ELR (cell line): ENCODE measurements at places on chromosomes 1 and 21.
A peak's percentile ranks its signal among the peaks of the same experiment; 100 is the strongest.

DNA sequence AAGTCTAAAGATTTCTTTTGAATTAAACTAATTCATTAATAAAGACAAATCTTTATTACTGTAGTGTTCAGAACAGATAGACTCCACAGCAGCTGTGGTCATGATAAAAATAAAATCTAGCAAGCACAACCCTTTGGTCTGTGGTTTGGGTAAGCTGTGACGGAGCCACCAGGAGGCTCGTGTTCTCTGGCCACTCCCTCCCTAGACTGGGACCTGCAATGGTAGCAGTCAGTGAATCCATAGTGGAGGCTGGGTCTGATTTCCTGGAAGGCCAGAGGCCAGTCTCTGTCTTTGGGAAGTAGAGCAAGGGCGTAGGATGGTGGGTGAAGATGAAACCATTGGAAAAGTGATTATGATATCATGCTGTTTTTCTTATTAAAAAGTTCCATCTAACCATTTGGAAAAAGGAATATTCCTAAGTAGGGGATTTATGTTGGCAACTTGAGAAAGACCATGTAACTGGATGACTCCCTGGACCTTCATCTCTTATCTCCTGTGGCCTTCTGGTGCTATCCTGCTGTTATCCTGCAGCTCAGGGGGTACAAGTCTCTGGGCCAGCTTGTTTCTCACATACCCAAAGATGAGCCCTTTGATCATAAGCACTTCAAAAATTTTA, 39.0 kb downstream of the TENT5C start:
- DNase-seq, result no peak

DNA sequence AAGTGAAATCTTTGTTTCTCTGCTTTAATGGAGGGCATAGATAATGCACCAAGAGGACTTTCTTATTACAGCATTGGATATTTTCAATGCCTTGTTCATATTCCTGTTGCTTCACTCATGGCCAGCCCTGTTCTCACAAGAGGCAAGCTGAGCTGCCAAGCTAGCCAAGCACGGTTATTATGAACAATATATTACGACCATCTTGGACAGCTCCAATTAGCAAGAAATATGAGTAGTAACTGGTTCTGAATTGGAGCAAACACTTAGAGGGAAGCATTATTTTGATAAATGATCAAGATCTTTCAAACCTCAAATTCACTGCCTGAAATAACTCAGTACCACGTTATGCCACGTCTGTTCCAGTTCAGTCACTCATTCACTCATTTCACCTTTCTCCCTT, 159.8 kb downstream of the SETD4 start:
- no peak for DNase-seq

DNA sequence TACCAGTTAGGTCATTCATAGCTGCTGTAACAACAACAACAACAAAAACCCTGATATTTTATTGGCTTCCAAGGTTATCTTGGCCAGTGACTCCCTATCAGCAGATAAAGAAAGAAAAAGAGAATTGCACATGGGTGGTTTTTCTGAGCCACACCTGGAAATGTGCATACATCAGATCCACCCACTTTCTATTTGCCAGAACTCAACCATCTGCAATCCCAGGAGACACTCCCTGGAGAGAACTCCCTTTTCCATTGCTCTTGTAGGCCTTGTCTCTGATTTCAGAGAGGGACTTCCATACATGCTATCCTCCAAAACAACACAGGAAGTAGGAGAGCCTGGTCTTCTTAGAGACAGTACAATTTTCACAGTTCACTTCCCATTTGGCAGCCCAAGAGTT, 74.9 kb upstream of the ZC3H11B start:
- DNase-seq, result no peak

DNA sequence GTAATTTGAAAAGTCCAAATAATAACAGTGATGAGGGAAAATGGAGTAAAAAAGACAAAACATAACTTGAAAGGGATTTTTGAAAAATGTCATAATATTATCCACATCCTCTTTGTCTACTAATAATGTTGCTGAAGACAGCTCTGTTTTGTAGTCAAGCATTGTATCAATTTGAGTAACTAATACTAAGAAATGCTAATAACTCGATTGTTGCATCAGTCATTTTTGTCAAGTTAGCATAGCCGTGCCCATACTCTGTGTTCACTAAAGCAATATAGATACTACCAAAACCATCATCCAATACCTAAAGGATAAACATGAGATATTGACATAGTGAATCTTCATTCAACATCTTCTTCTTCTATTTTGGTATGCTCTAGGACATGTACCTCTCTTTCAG, 17.3 kb downstream of the PDC start:
- DNase-seq, result no peak

DNA sequence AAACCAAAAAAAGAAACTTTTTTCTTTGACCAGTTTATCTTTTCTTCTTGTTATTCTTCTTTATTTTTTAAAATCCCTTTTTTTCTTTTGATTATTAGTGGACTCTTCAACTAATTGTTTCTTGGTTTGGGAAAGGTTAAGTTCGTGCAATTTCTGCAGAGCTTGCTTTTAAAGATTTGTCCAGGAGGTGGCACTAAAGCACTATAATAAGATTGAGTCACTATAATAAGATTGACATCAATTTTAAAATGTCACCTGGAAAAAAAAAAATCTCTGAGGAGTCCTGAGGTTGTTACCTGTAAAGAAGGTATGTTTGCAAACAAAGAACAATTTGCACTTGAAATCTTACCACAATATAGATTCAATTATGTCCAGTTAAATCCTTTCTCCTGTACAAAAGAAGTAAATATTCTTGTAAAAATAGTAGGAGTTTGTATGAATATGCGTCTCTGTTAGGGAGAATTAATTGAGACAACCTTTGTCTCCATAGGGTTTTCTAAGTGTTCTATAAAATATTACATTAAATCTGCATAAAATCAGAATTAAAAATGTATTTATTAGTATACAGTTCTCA, 166.7 kb downstream of the ADGRL4 start:
- peak; percentile 67 for DNase-seq

DNA sequence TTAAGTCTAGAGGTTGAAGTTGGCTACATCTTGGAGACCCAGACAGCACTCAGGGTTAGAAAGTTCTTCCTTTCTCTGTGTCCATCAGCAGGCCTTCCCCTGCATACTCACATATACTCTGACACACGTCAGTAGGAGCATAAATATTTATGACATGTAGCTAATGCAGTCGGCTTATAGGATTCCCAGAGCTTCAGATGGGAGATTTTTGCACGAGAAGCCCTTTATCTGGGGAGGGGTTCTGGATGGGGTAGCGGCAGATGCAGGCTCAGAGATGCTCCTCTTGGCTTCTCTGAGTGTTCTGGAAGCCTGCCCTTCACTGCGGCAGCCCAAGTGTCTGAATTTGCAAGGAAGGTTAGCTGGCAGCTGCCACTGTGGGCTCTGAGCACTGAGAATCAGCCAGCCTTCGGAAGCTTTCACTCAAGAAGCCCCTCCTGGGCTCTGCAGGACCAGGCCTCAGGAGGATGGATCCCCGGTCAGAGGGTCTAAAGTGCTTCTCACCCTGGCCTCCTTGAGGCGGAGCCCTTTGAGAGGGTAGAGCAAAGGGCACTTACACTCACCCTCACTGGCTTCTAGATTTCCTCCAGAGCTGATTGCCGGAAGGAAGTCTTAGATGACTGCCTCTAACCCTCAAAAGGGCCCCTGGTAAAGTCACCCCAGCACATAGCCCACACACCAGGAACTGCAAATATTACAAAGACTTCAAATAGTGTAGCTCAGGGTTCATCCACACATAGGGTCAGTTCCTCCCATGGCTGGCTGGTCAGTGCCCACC, 68.1 kb upstream of the NFASC start:
- DNase-seq, result no peak

DNA sequence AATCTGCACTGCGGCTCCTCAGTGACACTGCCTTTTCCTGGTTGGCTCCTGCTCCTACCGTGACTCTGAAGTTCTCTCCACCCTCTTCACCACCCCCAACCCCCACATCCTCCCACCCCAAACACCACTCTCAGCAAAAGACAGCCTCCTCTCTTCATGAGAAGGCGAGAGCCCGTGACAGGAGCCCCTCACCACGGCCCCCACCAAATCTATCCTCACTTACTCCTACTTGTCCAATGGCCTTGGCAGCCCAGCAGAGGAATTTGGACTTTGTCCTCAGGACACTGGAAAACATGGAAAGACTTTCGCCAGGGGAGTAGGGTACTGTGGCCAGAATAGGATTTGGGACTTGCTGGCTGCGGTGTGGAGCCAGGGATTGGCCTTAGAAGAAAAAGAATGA, 6.9 kb downstream of the TMEM125 start:
- DNase-seq, result no peak

- DNase-seq, result peak; percentile 95
Measured at GRCh38 chr1:8661185-8662110, 156.0 kb downstream of the RERE start.

DNA sequence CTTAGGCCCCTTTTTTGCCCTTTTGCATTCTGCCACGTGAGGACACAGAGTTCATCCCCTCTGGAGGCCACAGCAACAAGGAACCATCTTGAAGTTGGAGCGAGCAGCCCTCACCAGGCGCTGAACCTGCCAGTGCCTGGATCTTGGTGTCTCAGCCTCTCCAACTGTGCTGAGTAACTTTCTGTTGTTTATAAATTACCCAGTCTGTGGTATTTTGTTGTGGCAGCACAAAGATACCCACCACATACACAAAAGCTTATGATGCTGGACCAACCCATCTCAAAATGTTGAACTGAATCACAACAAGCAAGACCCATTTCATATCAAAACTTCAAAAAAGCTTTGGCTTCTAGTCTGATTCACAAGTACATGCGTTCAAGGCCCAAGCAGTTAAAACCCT, 649.9 kb downstream of the KIF26B start:
- no peak for DNase-seq

DNA sequence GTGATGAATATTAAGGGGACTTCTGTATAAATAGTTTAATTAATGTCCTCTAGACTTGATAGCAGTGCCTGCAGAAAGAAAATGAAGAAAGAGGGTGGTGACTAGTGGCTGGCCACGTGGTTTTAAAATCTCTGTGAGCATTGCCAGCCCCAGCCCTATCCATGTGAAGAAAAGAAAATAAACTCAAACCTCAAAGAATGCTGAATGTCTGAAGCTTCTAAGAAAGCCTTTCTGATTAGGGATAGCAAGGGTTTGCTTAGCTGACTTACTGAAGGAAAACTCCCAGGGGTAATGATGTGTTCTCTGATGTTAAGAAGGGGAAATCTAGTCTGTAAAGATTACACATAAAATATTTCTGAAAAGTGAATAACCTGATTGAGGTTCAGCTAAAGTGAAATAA, 31.8 kb downstream of the ADGRL2 start:
- DNase-seq, result no peak

DNA sequence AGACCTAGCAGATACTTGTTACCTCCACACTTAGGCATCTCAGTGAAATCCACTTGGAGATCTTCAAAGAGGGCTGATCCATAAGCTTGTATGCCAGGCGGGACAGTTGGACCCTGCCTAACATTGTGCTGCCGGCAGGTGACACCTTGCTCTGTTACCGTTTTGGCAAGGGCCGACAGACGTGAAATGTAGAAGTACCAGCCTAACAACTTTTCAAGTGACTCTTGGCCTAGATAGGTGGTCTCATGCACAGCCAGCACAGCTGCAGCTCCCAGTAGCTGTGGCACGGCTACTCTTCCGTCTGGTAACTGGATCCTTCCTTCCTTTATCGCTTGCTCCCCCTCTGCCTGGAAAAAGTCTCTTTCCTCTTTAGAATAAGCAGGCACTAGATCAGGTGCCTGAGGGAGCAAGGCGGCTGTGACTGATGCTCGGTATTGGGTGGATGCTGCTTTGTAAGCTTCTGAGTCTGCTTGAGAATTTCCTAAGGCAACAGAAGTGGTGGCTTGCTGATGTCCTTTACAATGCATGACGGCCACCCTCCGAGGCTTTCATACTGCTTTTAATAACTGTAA, 713.5 kb downstream of the AMY1C start:
- no peak for DNase-seq

- peak; percentile 83 for DNase-seq
Measured at GRCh38 chr1:159091607-159092031, 15.1 kb upstream of the AIM2 start.

DNA sequence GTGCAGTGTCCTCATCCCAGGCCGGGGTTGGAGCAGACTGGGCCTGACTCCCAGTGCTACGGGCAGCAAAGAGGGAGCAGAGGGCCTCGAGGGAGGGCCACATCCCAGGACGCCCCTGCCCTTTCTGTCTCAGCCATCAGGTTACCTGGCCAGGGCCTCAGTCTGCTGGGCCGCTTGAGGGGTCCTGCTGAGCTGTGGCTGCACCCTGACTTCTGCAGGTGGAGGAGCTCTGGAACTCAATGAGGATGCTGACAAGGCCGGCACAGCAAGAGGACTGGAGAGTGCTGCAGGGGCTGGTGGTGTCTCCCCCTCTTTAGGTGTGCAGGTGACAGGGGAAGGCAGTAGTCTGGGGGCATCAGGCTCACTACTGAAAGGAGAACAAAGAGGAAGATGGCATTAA, 3.3 kb downstream of the ZNF692 start:
- no peak for DNase-seq

GRCh38 chr1:51320967-51321923, 9.1 kb downstream of the TTC39A start:
- no peak for DNase-seq

DNA sequence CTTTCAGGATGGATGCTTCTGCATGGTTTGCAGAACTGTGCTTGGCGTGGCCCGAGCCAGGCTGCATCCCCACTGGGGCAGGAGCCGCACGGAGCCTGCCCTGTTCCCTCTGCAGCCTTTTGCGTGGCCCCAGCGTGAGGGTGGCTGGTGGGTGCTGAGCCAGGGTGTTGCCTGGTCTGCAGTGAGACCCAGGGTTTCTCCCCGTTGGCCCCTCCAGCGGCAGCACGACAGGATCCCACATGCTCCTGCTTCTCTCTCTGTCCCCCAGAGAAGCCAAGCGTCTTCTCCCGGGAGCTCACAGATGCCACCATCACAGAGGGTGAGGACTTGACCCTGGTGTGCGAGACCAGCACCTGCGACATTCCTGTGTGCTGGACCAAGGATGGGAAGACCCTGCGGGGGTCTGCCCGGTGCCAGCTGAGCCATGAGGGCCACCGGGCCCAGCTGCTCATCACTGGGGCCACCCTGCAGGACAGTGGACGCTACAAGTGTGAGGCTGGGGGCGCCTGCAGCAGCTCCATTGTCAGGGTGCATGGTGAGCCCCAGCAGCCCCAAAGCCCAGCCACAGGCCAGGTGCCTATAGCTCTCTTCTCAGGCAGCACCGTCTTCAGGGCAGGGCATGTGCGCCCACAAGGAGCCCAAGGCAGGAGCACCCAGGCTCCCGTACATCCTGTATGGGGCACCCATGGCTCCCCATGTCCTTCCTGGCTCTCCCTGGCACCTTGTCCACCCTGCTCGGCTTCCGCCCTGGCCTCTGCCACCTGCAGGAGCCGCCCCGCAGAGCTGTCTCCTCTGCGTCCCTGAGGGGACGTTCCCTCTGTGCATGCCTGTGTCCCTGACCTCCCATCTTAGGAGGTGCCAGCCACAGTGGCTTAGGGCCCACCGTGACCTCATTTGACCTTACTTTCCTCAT, 78.9 kb downstream of the OBSCN start:
- DNase-seq, result no peak

- no peak for DNase-seq
Measured at GRCh38 chr1:233614743-233615521, 1.0 kb downstream of the KCNK1 start.
